CD4-positive, alpha-beta T cell treated with Interleukin-1 beta for 1 hour (primary cell): ENCODE measurements at places on chromosomes 3 and 15.

DNA sequence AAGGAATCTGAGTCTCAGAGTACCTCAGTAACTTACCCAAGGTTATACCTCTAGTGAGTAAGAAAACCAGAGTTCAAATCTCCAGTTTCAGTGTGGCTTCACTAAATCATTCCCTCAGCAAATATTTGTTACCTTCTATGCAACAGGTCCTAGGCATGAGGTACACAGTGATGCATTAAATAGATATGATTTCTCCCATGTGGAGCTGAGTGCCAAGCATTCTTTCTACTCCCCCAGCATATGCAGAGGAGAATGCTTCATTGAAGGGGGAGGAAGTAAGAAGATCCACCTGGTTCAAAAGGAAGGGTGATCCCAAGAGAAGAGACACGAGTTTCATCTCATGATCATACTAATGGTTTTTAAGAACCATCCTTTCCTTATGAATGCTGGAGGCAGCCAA lies 6.8 kb upstream of the MTHFS start:
- no peak for DNase-seq

DNA sequence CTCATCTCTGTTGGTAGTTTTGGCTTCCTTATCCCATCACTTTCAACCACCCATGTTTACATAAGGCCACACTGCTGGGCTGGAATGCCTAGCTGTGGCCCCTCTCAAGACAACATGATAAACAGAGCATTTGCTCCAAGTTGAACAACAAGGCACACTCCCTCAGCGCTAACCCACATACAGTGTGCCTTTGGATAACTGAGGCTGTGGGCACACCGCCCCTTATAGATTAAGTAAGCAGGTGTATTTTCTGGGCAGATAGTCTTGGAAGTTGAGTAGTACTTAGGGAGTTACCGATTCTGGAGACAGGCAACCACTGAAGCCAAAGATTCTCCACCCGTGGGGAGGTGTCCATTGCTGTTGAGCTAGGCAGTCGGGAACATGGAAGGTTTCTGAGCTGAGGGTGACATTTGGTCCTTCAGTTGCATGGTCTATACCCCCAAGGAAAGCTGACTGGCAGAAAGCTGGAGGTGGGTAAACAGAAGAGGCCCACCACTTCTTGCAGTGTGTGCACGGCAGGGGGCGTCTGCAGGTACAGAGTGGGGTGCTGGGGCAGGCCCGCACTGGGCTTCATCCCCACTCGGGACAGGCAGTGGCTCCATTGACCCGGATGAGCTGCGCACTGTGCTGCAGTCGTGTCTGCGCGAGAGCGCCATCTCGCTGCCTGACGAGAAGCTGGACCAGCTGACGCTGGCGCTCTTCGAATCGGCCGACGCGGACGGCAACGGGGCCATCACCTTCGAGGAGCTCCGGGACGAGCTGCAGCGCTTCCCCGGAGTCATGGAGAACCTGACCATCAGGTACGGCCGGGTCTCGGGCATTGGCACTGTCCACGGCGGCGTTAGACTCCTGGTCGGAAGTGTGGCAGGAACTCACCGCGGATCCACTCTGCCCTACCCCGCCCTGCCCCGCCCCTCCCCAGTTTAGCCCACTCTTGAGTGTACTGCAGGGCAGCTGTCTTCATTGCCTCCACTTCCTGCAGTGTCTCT lies 16.8 kb downstream of the NOX5 start:
- peak; percentile 18 for DNase-seq

GRCh38 chr15:70274255-70274880 lies 176.7 kb upstream of the TLE3 start:
- no peak for DNase-seq

- no peak for DNase-seq
Measured at GRCh38 chr3:23820888-23821287, 15.1 kb downstream of the UBE2E1 start.

- no peak for DNase-seq
Measured at GRCh38 chr3:18557216-18557615, 132.1 kb upstream of the SATB1 start.

- DNase-seq, result peak; percentile 28
Measured at GRCh38 chr3:65732051-65732935, 306.4 kb downstream of the MAGI1 start.

DNA sequence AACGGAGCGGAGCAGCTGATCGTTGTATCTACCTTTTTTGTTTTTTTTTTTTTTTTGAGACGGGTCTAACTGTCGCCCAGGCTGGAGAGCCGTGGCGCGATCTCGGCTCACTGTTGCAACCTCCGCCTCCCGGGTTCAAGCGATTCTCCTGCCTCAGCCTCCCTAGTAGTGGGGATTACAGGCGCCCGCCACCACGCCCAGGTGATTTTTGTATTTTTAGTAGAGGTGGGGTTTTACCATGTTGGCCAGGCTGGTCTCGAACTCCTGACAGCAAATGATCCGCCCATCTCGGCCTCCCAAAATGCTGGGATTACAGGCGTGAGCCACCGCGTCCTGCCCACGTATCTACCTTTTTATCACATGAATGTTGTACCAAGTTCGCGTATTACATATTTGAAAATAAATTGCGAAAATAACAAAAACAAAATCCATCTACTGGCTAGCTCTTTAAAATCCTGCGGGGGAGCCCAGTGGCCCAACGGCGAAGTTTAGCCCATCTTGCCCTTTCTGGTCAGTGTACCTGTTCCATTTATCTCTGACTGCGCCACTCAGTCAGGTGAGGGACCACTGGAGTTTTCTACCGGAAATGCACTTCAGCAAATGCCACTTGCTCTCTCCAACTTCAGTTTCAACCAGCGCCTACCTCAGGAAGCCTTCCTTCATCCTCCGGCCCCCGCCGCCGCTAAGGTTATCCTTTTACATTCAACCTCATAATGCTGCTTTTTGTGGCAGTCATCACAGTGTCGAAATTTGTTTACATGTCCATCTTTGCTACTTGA lies 1.2 kb upstream of the EIF3J start:
- DNase-seq, result peak; percentile 31

GRCh38 chr3:47912006-47912504 lies 104.2 kb downstream of the MAP4 start:
- DNase-seq, result no peak

- DNase-seq, result no peak
Measured at GRCh38 chr15:81071705-81072104, 62.4 kb upstream of the CFAP161 start.
